Activated CD4-positive, alpha-beta T cell treated with anti-CD3 and anti-CD28 coated beads, Interleukin-2, Interleukin-4, amounts not matched to agents 100 ng/mL and 50 ng/mL, durations not matched to agents 16 hours and 8 hours (primary cell): ENCODE measurements at places on chromosomes 4 and X.

DNA sequence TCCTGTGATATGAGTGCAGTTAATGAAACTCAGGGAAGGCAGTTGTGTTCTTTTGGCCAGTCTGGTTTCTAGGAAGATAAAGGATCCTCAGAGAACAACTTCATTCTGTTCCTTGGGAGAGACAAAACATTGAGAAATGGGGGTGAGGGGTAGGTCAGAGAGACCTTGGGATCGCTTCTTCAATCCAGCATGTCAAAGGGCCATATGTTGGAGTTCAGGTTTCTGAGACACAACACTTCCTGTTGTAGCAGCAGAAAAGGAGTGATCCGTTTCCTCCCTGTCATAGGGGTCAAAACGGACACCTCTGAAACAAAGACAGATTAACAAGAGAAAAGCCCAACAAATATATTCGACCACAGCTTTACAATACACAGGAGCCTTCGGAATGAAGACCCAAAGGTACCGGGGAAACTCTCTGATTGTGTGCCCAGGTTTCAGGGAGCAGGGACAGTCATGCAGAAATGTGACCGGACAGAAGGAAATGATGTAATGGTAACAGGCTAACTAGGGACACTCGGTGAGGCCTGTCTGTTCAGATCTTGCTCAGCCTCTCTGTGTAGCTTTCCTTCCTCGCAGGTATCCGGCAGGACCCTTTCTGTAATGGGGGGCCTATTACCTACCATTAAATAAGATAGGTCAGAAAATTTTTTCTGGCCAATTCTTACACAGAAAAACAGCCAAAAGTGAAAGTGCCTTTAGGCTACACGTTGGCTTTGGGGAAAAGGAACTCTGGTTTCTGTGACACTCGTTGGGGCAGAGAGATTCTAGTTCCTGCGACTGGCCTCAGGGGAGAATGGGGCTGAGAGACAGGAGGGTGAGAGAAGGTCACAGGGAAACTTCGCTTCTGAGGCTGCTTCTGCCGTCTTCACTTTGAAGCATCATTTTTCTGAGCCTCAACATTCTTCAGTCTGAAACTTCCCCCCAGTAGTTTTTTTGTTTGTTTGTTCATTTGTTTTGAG lies 103.3 kb upstream of the TLR3 start:
- DNase-seq, result no peak

- no peak for DNase-seq
Observed at GRCh38 chrX:16659321-16659720, 9.4 kb downstream of the S100G start.

DNA sequence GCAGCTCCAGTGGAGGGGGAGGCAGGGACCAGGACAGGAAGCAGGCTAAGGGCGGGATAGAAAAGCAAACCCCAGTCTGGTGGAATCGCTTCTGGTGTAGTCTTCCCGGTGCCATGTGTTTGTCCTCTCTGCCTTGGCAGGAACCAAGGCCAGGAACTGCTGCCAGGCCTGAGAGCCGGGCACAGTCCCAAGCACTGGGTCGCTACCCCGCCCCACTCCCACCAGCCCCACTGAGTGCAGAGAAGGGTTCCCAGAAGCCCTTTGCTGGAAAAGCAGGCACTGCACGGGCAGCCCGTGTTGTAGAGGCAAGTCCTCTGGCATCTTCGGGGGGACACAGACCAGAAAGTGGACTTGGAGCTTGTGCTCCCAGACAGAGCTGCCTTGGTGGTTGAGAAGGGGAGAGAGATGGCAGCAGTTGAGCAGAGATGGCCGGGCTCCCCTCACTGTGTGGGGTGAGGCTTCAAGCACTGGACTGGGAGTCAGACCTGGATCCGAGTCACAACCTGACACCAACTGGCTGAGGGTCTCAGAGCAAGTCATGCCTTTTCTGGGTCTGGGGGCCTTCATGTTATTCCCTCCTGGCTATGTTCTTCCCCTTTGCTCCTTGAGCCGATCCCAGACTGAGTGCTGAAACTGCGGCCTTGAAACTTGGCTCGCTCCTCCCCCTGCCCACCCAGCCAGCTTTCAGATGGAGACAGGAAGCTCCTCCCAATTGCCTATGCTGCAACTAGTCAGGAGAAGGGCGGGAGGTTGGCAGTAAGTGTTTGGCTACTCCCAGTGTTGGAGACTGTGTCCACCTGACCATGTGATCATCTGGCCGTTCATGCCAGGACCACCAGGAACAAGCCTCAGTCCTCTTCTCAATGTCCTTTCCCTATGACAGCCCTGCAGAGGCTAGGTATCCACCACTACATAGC lies 59.7 kb upstream of the MTM1 start:
- DNase-seq, result no peak

- no peak for DNase-seq
Observed at GRCh38 chr4:7224878-7225533, 32.7 kb downstream of the SORCS2 start.

DNA sequence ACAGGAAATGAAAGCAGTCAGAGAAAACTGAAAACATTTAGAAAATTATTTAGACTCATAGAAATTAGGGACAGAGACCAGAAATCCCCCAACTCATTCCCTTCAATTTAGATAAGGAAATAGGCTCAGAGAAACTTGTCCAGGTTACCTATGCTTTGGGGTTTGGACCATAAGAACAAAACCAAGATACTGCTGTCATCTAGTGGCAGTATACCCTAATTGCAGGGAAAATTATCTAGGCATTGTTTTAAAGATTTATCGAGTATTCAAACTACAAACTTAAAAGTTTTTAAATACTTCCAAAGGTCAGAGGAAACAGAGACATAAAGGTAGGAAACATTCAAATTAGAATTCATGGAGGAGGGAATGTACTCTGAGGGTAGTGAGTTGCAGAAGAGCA lies 67.0 kb upstream of the KLHL13 start:
- no peak for DNase-seq

DNA sequence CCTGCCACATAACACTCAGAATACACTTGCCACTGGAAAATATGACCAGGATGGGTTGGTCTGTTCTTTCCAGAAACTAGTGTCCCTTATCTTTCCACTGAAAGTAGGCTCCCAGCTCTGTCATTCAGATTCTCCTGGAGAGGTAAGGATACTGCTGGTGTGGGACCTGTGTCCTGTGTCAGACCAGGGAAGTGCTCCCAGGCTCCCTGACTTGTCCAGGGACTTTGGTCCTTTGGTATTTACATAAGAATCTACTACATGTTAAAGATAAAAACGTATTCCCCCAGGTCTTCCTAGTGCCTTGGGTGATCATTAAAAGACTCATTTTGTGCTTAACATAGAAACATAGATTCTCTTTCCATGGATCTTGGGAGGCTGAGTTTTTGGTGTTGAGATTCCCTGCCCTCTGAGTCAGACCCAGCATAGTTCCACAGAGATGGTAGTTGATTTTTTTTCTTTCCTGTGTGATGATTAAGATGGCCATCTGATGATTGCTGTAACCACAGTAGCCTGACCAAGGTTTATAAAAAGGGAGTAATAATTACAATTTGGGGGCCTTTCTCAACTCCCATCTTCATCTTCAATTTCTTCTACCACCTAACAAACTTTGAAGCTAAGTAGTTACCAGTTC lies 159.8 kb upstream of the JADE1 start:
- no peak for DNase-seq

- no peak for DNase-seq
Observed at GRCh38 chrX:7159149-7159861, 11.4 kb upstream of the PUDP start.
